GM23248 (cell line): ENCODE measurements at places on chromosomes 4 and X. TPM values are rescaled to one million over a fixed set of nuclear protein-coding genes. Genes with fewer than 3 reads are reported as not detected.
A peak's percentile ranks its signal among the peaks of the same experiment; 100 is the strongest.

DNA sequence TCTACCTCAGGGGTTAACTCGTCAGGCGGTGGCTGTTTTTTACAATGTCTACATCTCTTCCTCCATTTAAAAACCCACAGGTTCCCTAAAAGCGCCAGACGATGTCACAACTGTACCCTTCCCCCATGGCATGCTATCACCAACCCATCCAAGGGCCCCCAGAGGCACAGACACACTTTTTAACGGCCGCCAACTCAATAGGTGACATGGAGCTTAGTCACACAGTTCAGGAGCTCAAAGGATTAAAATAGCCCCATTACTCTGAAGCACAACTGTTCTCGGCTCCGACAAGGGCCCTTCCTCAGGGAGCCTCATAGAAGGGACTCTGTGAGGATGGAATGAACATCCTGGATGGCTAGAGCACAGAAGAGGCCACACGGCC is 12.4 kb downstream of the SH3KBP1 start:
- peak; percentile 69 for DNase-seq

DNA sequence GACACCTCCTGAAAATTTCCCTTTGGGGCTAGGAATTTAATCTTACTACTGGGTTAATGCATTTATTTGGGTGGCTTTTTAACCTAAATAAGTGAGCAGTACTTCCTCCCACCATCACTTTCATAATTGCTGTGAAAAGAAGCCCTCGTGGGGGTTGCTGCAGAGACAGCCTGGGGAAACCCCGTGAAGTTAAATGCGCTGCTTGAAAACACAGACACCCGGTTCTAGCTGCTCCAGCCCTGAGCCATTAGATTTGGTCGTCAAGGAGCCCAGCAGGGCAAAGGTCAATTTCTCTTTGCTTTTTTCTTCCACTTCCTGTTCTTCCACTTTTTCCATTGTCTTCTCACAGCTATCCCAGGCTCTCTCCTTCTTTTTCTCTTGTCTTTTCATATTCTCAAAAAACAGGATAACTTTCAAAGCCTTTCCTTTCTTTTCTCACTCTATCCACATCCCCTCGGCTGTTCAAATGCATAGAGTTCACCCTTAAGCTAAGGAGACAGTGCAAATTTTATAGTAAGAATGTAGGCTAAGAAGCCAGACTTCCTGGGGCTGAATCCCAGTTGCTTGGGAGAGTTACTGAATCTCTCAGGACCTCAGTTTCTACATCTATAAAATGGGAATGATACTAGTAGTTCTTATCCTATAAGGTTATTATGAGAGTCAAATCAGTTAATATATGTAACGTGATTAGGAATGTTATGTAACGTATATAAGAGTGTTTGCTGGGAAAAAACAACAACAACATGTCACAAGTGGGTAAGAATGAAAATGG is 91.5 kb upstream of the ZNF827 start:
- no peak for DNase-seq

HMX1 gene
- polyA plus RNA-seq: not detected in 2 replicates

HDAC6 gene
- polyA plus RNA-seq: 18.6 and 20.3 TPM in 2 replicates

GRCh38 chr4:35151816-35152572 is 1092.3 kb downstream of the ARAP2 start:
- DNase-seq: no peak

AFP gene
- polyA plus RNA-seq: 0.96 and 0.98 TPM in 2 replicates

GRCh38 chrX:111917591-111917990 is 41.6 kb downstream of the TRPC5OS start:
- DNase-seq: no peak
